ENCODE measurements at places on chromosomes 5 and 9.

DNA sequence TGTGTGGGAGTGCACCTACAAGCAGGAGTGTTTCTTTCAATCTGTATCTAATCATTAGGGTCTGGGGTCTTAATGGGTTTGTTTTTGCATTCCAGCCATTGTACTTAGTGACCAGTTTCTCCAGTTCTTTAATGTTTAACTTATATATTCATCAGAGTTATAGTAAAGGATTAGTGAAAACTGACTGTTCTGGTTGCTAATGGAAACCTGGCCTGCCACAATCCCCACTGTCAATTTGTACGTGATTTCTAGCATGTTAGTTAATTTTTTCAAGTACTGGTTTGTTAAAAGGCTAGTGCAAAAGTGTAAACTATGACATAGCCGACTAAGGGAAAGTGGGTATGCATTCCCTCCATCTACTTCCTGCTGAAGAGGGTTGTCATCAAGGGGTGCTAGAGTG lies 276.1 kb downstream of the HTR1A start:
- DNase-seq, result no peak

GRCh38 chr5:145829708-145830361 lies 5.3 kb downstream of the PRELID2 start:
- no peak for DNase-seq

GRCh38 chr9:72315510-72316311 lies 49.3 kb downstream of the ZFAND5 start:
- no peak for DNase-seq

DNA sequence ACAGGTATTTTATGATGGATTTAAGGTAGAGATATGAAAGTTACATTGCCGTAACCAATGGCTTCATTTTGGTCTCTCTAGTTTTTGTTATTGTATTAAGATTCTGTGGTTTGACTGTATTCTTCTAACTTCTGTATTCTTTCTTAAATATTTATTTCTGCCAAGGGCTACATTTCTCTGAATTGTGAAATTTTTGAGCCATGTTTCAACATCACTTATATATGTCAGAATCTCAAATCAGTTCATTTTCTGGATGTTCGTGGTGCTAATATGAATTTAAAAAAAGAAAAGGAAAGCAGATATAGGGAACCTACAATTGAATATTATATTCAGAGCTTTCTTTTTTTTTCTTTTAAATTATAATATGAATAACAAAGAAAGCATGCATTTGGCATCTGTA lies 142.7 kb downstream of the ANXA1 start:
- DNase-seq, result no peak

DNA sequence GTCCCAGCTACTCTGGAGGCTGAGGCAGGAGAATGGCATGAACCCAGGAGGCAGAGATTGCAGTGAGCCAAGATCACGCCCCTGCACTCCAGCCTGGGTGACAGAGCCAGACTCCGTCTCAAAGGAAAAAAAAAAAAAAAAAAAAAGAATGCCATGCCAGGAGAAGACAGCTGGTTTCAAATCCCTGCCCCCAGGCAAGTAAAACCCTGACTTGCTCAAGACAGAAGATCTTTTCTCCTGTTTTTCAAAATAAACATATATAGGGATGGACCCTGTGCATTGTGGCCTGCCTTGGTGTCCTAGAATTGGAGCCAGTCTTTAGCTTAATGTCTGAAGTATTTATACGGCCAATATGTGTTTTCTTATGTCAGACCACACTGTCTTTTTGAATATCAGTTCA lies 177.1 kb downstream of the NR3C1 start:
- no peak for DNase-seq

DNA sequence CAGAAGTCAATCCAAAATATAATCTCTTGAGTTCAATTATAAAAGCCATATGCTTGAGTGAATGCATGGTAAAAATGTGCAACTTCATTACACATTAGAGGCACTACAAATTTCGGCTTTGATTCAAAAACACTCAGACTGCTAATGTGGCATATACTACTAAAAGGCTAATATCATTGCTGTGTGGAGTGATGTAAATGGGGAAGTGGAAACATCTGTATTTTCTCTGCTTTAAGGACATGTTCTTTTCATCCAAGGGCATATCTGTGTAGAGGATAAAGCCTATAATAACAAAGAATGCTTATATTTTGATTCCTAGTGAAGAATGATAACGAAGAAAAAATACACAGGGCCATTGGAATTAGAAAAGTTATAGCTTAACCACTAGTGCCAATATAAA lies 643.9 kb upstream of the ZNF608 start:
- no peak for DNase-seq

DNA sequence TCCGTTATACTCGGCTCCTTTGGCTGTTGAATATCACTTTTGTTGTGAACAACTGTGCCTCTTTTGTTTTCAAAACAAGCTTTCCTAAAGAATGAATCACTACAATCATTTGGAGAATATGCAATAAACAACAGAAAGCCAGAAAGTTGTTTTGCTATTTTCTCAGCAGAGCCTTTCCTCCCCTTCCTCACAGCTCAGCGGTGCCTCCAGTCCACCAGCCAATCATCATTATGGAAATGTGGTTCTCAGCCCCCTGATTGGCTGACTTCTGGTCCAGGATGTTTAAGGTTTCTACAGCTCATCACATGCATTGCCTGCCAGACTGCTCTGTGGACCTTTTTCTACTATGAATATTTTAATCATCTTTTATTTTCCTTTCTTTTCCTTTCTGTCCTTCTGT lies 9.1 kb upstream of the ZNF608 start:
- no peak for DNase-seq

GRCh38 chr5:16559702-16560101 lies 57.1 kb downstream of the RETREG1 start:
- DNase-seq, result no peak

DNA sequence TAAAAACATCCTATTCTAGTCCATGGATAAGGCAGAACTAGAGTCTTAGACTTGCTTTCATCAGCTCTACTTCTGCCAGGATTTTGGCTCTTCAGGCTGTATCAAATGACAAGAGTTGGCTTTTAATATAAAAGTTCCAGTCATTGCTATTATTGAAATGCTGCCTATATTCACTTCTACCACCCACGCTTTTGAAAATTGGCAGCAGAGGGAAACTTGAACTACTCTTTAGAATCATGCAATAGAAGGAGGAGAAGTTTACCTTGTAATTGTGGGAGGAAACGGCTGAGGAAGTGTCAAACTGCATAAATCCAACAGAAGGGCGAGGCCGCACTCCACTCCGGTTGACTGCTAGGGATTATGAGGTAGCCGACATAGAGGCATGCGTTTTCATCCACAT lies 122.6 kb upstream of the BASP1 start:
- DNase-seq, result no peak

GRCh38 chr5:100562821-100563220 lies 27.6 kb downstream of the FAM174A start:
- DNase-seq, result no peak

DNA sequence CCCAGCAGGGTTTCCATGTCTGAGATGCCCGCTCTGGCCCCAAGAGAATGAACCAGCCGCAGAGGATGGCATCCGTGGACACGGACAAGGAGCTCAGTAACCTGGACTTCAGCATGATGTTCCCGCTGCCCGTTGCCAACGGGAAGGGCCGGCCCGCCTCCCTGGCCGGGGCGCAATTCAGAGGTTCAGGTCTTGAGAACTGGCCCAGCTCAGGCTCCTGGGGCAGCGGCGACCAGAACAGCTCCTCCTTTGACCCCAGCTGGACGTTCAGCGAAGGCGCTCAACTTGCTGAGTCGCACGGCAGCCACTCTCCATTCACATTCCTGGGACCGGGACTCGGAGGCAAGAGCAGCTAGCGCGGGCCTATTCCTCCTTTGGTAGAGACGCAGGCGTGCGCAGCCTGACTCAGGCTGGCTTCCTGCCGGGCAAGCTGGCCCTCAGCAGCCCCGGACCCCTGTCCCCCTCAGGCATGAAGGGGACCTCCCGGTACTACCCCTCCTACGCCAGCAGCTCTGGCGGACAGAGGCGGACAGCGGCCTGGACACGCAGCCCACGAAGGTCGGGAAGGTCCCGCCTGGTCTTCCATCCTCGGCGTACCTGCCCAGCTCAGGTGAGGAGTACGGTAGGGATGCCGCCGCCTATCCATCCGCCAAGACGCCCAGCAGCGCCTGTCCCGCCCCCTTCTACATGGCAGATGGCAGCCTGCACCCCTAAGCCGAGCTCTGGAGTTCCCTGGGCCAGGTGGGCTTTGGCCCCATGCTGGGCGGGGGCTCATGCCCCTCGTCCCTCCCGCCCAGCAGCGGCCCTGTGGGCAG lies 74.4 kb downstream of the INSL6 start:
- DNase-seq, result no peak

DNA sequence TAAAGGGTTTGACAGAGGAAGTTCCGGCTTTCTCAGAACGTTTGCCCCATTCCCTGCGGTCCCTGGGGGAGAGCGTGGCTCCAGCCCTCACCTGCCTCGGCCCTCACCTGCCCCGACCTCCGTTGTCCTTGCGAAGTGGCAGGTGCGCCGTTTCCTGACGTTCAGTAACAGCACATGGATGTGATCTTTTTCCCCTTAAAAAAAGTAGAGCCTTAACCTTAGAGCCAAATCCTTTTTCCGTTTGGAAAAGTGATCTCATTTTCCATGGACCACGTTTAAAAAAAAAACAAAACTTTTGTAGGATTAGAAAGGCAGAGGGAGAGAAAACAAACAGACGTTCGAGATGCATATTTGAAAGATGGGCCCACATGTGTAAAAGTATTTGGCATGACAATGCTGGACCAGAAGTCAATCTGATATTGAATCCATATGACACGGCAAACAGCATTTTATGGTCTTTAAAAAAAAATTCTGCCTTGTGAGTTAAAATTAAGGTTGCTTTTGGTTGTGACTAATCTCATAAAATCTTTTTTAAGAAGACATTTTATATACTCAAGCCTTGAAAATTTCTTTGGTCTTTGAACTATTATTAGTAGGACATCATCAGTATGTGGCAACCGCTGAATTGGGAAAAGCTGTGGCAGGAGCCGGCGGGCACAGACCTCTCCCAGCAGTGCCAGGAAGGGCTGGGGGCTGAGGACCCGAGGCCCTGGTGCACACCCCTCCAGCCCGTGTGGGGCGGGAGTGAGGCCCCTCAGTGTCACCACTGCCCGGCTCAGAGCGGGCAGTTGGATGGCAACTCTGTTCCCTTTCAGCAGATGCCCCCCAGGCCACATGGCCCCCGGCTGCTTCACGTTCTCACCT lies 42.5 kb upstream of the EXOC3 start:
- no peak for DNase-seq

GRCh38 chr5:56018832-56019231 lies 24.1 kb upstream of the IL6ST start:
- no peak for DNase-seq

DNA sequence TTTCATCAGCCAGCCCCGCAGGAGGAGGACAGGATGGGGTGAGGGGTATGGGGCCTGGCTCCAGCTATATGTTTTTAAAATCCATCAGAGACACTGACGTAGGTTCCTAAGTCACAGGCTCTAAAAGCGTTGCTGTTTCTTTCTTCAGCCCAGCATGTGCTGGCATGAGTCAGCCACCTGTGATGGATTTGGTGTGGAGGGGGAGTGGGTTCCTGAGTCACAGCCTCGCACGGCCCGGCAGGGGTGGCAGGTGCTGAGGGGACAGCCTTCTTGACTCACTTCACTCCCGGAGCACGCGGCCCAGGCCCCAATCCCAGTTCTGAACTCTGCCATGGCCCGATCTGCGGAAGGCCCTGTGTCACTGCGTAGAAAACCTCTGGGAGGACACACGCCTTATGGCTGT lies 38.8 kb upstream of the RPL26L1 start:
- DNase-seq, result no peak

DNA sequence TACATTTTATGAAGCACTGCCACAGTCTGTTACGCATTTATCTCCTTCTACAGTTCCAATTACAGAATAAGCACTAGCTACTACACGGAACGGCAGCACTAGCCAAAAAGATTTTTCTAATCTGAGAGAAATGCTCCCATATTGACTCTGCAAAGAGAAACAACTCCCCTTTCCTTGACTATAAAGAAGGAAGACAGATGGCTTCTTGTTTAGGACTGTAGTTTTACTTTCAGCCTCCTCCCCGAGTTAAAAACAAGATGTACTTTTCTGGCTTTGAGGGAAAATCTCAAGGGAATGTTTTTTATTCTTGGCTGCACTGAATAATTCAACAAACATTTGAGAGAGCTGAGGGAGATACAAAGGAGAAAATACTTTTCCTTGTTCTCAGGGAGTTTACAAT lies 1.9 kb upstream of the SLC44A1 start:
- DNase-seq, result no peak

DNA sequence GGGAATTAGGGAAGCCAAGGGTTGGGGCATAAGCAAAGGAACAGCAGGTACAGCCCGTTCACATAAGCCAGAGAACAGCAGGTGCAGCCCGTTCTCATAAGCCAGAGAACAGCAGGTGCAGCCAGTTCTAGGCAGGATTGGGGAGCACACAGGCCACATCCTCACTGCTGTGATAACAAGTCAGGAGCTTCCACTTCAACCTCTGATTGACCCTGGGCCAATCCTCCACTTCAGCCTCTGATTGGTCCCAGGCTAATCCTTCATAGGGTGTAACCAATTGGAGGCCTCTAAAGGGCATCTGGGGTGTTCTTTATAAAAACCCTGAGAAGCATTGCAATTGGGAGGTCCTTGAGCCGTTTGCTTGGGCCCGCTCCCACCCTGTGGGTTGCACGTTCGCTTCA lies 27.5 kb downstream of the CEL start:
- DNase-seq, result no peak

DNA sequence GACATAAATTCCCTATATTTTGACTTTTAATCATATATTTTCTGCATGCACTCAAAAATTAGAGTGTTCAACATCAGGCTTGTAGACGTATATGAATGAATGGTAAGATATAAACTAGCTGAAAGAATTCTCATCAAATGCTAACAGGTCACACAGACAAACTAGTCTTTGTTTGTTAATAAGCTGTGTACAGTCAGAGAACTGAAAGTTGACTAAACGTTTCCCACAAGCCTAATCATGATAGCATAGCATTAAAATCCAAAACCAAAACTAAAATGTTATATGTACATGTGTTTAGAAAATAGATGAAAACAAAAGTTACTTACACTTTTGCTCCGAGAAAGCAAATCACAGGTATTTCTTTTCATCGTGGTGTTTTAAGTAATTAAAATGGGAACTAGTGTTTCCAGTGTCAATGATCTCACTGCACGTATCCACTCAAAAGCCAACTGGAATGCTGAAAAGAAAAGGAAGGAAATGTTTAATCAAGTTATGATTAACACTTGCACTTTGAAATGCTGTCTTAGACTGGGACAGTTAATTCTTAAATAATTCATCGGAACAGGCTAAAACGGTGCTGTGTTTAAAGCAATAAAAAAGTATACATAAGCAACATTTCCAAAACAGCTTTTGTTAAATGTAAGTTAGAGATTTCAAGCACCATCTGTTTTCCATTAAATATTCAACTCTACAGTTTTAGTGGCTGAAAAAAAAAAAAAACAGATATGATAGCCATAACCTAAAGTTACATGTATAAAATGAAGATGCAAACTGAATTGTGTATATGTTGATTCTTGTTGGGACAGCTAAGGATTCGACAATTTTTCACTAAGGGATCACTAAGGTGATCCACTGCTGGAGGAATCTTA lies 291.9 kb upstream of the PDE4D start:
- DNase-seq, result no peak

- no peak for DNase-seq
Measured at GRCh38 chr5:110239786-110240185, 486.7 kb downstream of the TMEM232 start.

- no peak for DNase-seq
Measured at GRCh38 chr5:147957901-147958300, 51.6 kb upstream of the C5orf46 start.
